ENCODE measurements at places on chromosomes 3 and 15.
A peak's percentile ranks its signal among the peaks of the same experiment; 100 is the strongest.

DNA sequence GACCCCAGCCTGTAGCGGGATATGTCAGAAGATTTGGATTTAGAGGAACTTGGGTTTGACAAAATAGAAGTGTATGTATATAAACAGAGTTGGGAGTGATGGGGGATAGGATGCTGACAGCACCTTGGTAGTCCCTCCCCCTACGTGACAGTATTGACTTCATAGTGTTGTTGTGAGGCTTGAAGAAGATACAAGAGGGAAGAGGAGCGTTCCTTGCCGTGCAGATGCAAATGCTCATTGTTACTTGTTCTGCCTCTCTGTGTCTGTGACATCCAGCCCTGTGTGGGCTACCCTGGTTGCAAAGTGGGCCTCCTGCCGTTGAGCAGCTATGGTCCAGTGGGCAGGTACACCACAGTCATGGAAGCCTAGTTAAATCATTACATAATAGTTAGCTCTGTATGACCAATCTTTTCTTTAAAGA, 45.0 kb downstream of the SMAD3 start:
- H3K27me3 ChIP-seq: no peaks in the 10 kb centered on the region
- no peaks in the 10 kb centered on the region for H3K36me3 ChIP-seq
- H3K4me3 ChIP-seq: no peak overlapping the region
- H3K4me1 ChIP-seq: peaks cover 27% of the 10 kb centered on the region
- DNase-seq: no peak

- H3K27me3 ChIP-seq: no peaks in the 10 kb centered on the region
- no peaks in the 10 kb centered on the region for H3K36me3 ChIP-seq
- no peak for DNase-seq
Observed at GRCh38 chr15:88334436-88334835, 77.9 kb upstream of the NTRK3 start.

DNA sequence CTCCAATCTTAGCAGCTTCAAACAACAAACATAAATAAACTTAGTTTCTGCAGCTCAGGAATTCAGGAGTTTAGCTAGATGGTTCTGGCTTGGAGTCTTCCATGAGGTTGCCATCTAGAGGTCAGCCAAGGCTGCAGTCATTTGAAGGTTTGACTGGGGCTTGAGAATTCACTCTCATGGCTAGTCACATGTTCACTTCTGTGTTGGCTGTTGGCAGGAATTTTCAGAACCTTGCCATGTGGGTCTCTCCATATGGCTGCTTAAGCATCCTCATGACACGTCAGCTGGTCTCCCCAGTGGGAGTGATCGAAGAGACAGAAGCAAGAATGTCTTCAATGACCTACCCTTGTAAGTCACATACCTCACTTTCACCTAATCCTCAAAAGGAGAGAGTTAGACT, 269.2 kb upstream of the CNTN3 start:
- H3K27me3 ChIP-seq: no peaks in the 10 kb centered on the region
- no peak overlapping the region for H3K27ac ChIP-seq
- H3K4me3 ChIP-seq: no peak overlapping the region
- no peaks in the 10 kb centered on the region for H3K4me1 ChIP-seq
- no peaks in the 10 kb centered on the region for H3K36me3 ChIP-seq

DNA sequence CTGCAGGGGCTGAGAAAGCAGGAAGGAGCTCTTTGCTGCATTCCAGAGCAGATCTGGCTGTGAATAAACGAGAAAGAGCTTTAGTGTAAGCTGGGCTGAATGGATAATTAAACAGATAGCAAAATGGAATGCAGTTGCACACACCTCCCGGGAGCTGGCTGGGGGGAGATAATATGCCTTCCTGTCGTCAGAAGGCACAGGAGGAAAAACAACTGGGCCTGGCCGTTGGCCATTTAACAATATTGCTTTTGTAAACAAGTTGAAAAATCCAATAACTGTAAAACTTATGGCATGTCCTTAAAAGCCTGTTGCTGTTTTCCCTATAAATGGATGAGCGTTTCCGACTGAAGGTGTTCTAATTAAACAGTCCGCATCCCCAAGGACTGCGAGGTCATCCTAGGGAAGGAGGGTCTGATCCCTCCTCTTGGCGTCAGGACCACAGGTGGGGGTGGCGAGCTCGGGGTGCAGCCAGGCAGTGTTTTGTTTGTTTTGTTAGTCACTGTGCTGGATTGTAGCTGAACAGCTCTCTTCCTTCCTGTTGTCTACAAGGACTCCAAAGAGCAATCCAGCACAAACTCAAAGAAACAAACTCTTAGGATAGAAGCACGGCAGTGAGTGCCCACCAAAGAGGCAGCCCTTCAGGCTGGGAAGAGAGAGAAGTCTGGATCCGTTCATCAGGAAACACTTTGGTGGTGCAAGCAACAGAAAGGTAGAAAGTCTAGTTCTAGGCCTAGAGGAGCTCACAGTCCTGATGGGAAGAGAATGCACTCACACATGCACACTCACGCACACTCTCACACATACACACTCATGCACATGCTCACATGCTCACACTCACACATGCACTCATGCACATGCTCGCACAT, 133.4 kb upstream of the SMAD3 start:
- peaks cover 23% of the 10 kb centered on the region for H3K4me1 ChIP-seq
- DNase-seq: no peak
- no peaks in the 10 kb centered on the region for H3K36me3 ChIP-seq
- H3K27me3 ChIP-seq: no peaks in the 10 kb centered on the region
- H3K27ac ChIP-seq: peak overlapping the region; percentile 1
- H3K4me3 ChIP-seq: no peak overlapping the region

- H3K27ac ChIP-seq: no peak overlapping the region
- no peak overlapping the region for H3K4me3 ChIP-seq
- no peaks in the 10 kb centered on the region for H3K4me1 ChIP-seq
- no peaks in the 10 kb centered on the region for H3K27me3 ChIP-seq
- DNase-seq: peak; percentile 53
Observed at GRCh38 chr3:68972358-68972979, 40.1 kb upstream of the TAFA4 start.

DNA sequence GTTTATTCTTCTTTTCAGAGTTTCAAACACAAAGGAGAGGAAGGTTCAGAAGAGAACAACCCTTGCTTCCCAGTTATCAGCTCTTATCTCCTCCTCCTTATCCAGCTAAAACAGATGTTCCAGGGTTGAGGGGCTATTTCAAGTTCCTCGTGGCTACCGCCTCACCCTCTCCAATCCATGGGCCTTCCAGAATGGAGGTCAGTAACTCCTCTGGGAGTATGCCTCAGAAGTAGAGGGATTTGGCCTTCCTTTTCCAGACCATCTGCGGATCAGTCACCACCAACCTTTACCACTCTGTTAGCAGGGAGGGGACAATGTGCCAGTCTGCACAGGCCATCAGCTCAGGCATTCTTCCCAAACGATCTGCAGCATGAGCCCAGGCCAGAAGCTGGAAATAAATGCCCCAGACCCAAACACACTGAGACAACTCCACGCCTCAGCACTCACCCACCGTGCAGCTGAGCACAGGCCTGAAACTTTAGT, 14.8 kb downstream of the HTR3C start:
- no peaks in the 10 kb centered on the region for H3K36me3 ChIP-seq
- no peaks in the 10 kb centered on the region for H3K4me1 ChIP-seq
- no peak overlapping the region for H3K4me3 ChIP-seq
- no peak for DNase-seq
- no peaks in the 10 kb centered on the region for H3K27me3 ChIP-seq
- no peak overlapping the region for H3K27ac ChIP-seq
